NCI-H510A treated with DMSO at 0.1 percent for 48 hours (cell line): ENCODE measurements at places on chromosomes 7 and 10.

- DNase-seq = no peak
Measured at GRCh38 chr7:48681006-48681405, 243.3 kb upstream of the CDC14C start.

- no peak for DNase-seq
Measured at GRCh38 chr10:115003396-115003795, 65.4 kb downstream of the TRUB1 start.

GRCh38 chr10:120260456-120260855 lies 196.6 kb upstream of the PLPP4 start:
- DNase-seq = no peak

- DNase-seq = no peak
Measured at GRCh38 chr10:122689146-122689820, 10.4 kb downstream of the C10orf120 start.

GRCh38 chr7:30699706-30700495 lies 17.6 kb upstream of the CRHR2 start:
- no peak for DNase-seq

DNA sequence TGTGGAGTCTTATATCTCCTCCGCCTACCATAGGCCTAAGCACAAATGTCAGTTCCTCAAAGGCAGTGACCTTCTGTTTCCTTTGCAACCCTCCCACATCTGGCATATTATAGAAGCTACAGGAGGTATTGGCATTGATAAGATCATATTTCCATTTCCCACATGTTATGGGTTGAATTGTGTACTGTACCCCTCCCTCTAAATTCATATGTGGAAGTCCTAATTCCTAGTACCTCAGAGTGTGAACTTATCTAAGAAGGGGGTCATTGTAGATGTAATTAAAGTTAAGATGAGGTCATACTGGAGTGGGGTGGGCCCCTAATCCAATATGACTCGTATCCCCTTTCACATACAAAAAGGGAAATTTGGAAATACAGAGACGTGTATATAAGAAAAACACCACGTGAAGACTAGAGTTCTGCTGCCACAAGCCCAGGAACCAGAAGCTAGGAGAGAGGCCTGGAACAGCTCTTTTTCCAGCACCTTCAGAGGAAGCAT lies 6.1 kb upstream of the LAMB4 start:
- DNase-seq = no peak

GRCh38 chr10:117631276-117632145 lies 89.0 kb downstream of the EMX2 start:
- DNase-seq = no peak

- no peak for DNase-seq
Measured at GRCh38 chr7:139481364-139481763, 2.1 kb downstream of the KLRG2 start.
